ENCODE measurements at places on chromosomes 6 and 20. TPM values are rescaled to one million over a fixed set of nuclear protein-coding genes. Genes with fewer than 3 reads are reported as not detected.

DNA sequence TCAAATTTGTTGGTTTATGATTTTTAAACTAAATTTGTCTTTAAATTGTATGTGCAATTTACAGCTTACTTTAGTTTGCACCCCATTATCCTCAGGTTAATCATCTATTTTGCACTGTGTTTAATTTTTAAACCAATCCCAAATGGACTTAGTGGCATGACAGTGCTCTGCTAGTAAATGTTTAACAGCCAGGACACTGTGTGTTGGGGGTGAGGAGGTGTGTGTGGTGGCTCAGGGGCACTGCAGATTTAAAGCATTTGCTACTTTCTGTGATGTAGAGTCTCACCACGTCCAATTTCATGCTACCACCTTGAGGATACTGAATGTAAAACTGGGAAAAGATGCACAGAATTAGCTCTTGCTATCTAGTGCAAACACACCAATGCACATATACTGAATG, 225.7 kb downstream of the HAO1 start:
- no peak for DNase-seq

- no peak for DNase-seq
Measured at GRCh38 chr6:158772851-158773371, 46.3 kb downstream of the EZR start.

- no peak for DNase-seq
Measured at GRCh38 chr20:62044631-62045030, 21.1 kb downstream of the TAF4 start.

GRCh38 chr20:34415079-34415478, 52.0 kb downstream of the ITCH start:
- peak; percentile 45 for DNase-seq

- DNase-seq: no peak
Measured at GRCh38 chr6:31896856-31897611, 464 bp downstream of the EHMT2 start.

GRCh38 chr20:36728986-36729385, 16.9 kb downstream of the NDRG3 start:
- DNase-seq: no peak

DNA sequence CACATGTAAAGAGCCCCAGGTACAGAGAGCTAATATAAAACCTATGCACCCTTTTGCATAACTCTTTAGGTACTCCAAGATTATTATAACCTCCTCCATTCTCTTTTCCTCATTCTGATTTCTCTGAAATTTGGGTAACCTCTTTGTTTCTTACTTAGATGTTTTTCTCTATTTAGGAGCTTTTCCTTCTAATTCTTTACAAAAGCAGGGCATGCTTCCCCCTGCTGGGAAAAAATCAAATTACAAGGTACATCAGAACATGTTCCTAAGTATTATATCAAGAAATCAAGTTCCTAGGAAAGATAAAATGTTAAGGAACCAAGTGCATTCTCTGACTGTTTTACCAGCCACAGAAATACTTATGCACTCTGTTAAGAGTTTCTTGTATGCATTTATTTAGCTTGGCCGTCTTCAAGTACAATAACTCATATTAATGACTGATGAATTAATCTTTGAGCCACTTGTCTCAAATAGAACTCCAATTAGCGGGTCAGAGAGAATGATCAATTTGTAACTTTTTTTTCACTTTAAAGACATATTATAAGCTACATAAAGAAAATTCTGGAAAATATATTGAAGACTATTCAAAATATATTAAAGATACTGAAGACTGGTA, 2.1 kb downstream of the KHDRBS2 start:
- peak; percentile 7 for DNase-seq

GRCh38 chr6:116278854-116279231, 887 bp downstream of the TSPYL1 start:
- no peak for DNase-seq

Gene RSPH4A
- total RNA-seq: 0.60 TPM

Gene MYLK2
- 18.5 TPM for total RNA-seq

Gene WFDC10B
- not detected for total RNA-seq

Gene ZBTB46
- total RNA-seq: 46.4 TPM

Gene FOXF2
- total RNA-seq: not detected

Gene EYA4
- 0.40 TPM for total RNA-seq

Gene BACH2
- total RNA-seq: 2.8 TPM

Gene DUSP15
- 0.79 TPM for total RNA-seq

Gene ENPP1
- 0.40 TPM for total RNA-seq

Gene FERMT1
- under 0.01 TPM for total RNA-seq

Gene TINAG
- total RNA-seq: not detected

Gene TMEM200A
- 0.20 TPM for total RNA-seq

Gene ADGB
- not detected for total RNA-seq

Gene XKR7
- total RNA-seq: under 0.01 TPM

All from lung microvascular endothelial cell (primary cell).